Endothelial cell (in vitro differentiated cells): ENCODE measurements at places on chromosomes 7 and 10. TPM values are rescaled to one million over a fixed set of nuclear protein-coding genes. Genes with fewer than 3 reads are reported as not detected.

DNA sequence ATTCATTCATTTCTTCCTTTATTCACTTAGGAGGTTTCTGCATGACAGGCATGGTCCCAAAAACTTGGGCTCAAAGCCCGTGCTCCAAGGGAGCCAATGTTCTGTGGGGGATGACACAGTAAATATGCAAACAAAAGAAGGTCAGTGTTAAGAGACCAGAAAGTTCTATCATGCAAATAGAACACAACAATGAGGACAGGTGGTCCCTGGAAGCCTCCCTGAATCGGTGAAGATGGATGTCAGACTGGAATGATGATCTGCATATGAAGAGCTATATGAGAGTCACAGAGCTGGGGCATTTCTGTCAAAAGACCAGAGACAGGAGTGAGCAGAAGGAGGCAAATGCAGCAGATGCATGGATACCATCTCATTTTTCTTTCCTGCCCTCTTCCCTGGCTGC is 129.0 kb downstream of the ABCA13 start:
- H3K4me3 ChIP-seq: no peak overlapping the region
- no peaks in the 10 kb centered on the region for H3K36me3 ChIP-seq
- DNase-seq: no peak
- no peaks in the 10 kb centered on the region for H3K27me3 ChIP-seq
- no peaks in the 10 kb centered on the region for H3K4me1 ChIP-seq

DNA sequence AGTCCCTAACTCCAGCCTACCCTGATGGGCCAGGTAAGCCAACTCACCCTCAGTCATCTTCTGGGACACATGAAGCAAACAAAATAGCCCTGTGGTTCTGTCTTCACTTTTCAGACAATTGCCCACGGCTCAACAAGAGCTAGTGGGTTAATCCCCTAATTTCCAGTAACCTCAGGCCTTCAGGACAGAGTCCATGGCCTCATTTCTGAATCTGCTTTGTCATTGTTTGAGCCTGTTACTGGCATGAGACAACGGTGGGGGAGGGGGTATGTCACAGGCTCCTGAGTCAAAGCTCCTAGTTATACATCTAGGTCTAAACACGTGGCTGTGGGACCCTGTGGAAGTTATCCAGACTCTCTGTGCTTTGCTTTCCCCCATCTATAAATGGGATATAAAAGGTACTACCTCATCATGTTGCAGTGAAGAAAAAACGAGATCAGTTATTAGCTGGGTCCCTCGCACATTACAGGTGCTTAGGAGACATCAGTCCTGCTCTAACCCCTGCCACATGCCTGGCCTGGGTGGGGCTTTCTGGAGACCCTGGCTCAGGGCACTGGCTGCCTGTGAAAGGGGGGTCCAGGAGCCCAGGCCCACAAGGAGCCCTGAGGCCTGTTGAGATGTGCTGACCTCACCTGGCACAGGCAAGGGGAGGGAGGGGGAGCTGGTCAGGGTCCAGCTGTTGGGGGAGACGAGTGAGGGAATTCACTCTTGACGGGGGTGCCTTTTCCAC is 16.5 kb downstream of the MAT1A start:
- peaks cover 5% of the 10 kb centered on the region for H3K27me3 ChIP-seq
- no peak overlapping the region for H3K27ac ChIP-seq
- H3K36me3 ChIP-seq: no peaks in the 10 kb centered on the region
- no peak for DNase-seq
- no peaks in the 10 kb centered on the region for H3K4me1 ChIP-seq
- H3K4me3 ChIP-seq: no peak overlapping the region

- no peak overlapping the region for H3K27ac ChIP-seq
- H3K27me3 ChIP-seq: peaks cover 5% of the 10 kb centered on the region
- H3K4me1 ChIP-seq: peaks cover 2% of the 10 kb centered on the region
- H3K36me3 ChIP-seq: peaks cover 29% of the 10 kb centered on the region
Observed at GRCh38 chr7:137873979-137874777, 27.4 kb upstream of the DGKI start.

The NCF1 gene
- total RNA-seq: 0.80 TPM

The ARHGEF35 gene
- total RNA-seq: 6.1 TPM

The RTKN2 gene
- total RNA-seq: 1.7 TPM
